A549 treated with GW870086 at 1 μM for 4 hours (cell line): ENCODE measurements at places on chromosomes 7 and 10. TPM values are rescaled to one million over a fixed set of nuclear protein-coding genes. Genes with fewer than 3 reads are reported as not detected.

The HMX3 gene
- total RNA-seq: 0.19 TPM in 1 of 5 replicates, not detected in the others

The FEZF1 gene
- not detected in 5 replicates for total RNA-seq

The LBX1 gene
- total RNA-seq: not detected in 5 replicates

The TBXAS1 gene
- total RNA-seq: 9.7 to 15.9 TPM (median 14.3 TPM) in 5 replicates

The CALML3 gene
- not detected in 5 replicates for total RNA-seq

The CABCOCO1 gene
- total RNA-seq: 0.30 to 1.2 TPM (median 0.36 TPM) in 5 replicates

The CUBN gene
- 0.02 to 0.23 TPM (median 0.17 TPM) in 4 of 5 replicates, not detected in the other for total RNA-seq

The CRHR2 gene
- 0.05 to 0.07 TPM in 2 of 5 replicates, not detected in the others for total RNA-seq

The PGAM2 gene
- not detected in 5 replicates for total RNA-seq

The TRIL gene
- not detected in 5 replicates for total RNA-seq

The OPALIN gene
- total RNA-seq: not detected in 5 replicates

The MINDY4 gene
- total RNA-seq: 2.0 to 2.9 TPM (median 2.3 TPM) in 5 replicates

The VENTX gene
- 0.05 TPM in 1 of 5 replicates, not detected in the others for total RNA-seq

The PAX4 gene
- not detected in 5 replicates for total RNA-seq

The KIAA1549 gene
- total RNA-seq: 4.9 to 6.8 TPM (median 6.2 TPM) in 5 replicates

The NT5C3A gene
- 33.3 to 39.8 TPM (median 37.8 TPM) in 5 replicates for total RNA-seq

The VSTM2A gene
- not detected in 5 replicates for total RNA-seq

The ELFN1 gene
- 0.22 to 0.38 TPM (median 0.38 TPM) in 5 replicates for total RNA-seq

The ARHGEF35 gene
- 0.25 to 0.49 TPM (median 0.33 TPM) in 5 replicates for total RNA-seq

The ASZ1 gene
- total RNA-seq: not detected in 5 replicates

The EPO gene
- 0.09 TPM in 1 of 5 replicates, not detected in the others for total RNA-seq

The RBP4 gene
- 8.0 to 11.5 TPM (median 9.6 TPM) in 5 replicates for total RNA-seq

The FOXK1 gene
- total RNA-seq: 10.0 to 13.1 TPM (median 12.6 TPM) in 5 replicates

The PCLO gene
- total RNA-seq: 0.88 to 1.4 TPM (median 1.1 TPM) in 5 replicates

The CALHM3 gene
- 0.10 to 0.35 TPM (median 0.22 TPM) in 4 of 5 replicates, not detected in the other for total RNA-seq

The PRSS37 gene
- total RNA-seq: not detected in 5 replicates

The ZNF37A gene
- 4.9 to 6.1 TPM (median 5.3 TPM) in 5 replicates for total RNA-seq

The RNF148 gene
- not detected in 5 replicates for total RNA-seq
